ENCODE measurements at places on chromosomes 6 and 20.

- DNase-seq: no peak
Measured at GRCh38 chr6:147001621-147002020, 202.6 kb upstream of the STXBP5 start.

DNA sequence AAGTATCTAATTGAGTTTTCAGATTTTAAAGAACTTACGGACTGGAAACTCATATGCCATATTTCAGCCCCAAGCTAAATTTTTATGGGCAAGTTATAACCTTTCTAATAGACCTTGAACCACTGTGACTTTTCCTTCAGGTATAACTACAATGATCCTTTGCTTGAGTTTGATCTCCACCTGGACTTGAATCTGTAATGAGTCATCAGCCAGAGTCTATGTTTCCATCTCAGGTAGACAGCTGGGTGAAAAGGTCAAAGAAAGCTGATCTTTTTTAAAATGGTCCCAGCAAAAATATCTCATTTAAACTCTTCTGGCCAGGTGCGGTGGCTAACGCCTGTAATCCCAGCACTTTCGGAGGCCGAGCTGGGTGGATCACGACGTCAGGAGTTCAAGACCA is 88.4 kb upstream of the SGK1 start:
- DNase-seq: no peak

GRCh38 chr20:51411870-51412269 is 130.6 kb downstream of the NFATC2 start:
- no peak for DNase-seq

GRCh38 chr20:42364446-42364845 is 746.3 kb upstream of the CHD6 start:
- no peak for DNase-seq

DNA sequence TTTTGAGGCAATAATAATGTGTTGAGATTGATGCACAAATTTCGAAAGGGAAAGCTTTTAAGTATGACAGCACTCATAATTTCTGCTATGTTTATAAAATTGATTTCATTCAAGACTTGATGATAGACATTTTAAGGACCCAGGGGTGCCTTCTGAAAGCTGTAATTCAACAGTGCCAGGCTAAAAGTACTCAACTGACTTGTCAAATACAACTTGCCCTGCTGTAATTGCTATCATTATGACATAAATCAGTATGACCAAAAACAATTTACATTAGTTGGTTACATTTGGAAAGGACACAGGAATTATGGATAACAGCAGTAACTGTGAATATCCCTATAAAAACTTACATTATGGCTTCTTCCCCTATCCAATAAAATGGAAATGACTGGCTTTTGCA is 178.9 kb downstream of the MMUT start:
- DNase-seq: no peak

DNA sequence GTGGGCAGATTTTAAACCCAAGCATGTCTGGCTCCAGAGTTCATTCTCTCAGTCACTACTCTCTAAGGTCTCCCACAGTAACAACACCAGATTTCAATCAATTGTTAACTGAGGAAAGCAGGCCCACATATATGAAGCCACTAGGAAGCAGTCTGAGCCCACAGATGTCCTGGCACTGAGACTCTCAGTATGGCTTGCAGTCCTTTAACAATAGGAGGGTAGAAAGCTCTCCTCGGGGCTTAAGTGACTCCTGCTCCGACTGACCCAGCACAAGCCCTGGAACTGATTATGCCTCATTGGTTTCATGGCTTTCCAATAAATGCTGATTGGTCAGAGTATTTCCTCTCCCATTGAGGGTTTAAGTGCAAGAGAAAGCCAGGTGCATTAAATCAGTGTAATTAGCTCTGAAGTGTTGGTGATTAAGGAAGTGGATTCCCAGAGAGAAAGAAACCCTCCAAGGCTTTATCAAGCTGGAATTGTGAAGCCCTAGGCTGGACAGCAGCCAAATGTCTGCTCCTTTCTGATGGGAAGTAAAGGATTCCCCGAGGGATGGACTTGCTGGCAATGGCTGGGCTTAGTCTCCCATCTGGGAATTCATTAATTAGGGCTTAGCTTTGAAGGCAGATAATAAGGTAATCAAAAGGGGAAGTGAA is 76.6 kb upstream of the PROKR2 start:
- no peak for DNase-seq

- DNase-seq: no peak
Measured at GRCh38 chr6:56580271-56580670, 62.4 kb downstream of the DST start.

GRCh38 chr6:129981598-129981997 is 36.8 kb upstream of the L3MBTL3 start:
- no peak for DNase-seq

DNA sequence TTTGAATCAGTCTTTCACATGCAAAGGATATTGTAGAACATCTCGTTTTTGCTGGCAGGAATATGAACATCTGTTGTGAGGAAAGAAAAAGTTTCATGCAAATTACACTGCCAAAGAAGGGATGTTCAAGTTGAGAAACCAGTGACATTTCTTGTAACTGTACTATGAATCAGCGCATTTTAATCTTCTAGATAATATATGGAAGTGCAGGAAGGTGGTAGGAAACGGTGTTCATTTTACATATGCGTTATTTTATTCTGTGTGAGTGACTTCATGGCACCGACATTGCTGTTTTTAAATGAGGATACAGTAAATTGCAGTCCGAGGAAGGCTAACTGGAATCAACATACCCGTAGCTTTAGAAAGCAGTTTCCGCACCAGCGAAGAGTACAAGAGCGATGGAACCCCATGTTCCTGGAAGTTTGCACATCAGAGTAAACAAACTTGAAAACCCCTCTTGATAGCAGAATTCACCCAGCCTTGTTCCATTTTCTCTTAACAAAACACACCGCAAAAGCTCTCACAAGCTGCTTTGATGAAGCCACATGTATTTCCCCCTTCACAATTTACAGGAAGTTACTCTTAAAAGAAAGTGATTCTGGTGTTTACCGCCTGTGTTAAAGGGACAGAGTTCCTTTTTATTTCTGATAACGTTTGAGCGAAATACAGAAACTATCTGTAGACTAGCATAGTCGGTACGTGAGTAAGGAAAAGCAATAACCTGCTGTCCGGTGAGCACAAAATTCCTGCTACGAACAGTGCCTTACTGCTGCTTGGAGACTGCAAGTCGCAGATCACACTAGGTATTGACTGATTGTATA is 11.5 kb downstream of the PRDM1 start:
- DNase-seq: no peak

GRCh38 chr20:34388000-34388399 is 24.9 kb downstream of the ITCH start:
- no peak for DNase-seq

GRCh38 chr6:40164345-40164755 is 230.1 kb upstream of the MOCS1 start:
- DNase-seq: no peak

DNA sequence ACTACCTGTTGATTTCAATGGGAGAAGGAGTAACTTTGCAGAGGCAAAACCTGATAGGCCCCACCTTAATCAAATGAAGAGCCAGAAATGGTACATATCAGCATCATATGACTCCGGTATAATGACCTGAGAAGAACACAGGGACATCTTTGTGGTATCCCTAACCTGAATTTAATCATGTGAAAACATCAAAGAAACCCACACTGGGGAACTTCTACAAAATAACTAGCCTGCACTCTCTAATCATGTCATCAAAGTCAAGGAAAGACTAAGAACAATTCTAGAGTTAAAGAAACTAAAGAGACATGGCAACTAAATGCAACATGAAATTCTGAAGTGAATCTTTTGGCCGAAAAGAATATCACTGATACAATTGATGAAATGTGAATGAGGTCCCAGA is 34.9 kb downstream of the SLC17A4 start:
- DNase-seq: no peak

GRCh38 chr6:26198722-26199056 is 111.5 kb downstream of the HFE start:
- no peak for DNase-seq
